ENCODE measurements at places on chromosomes 13 and 19.

GRCh38 chr13:22173610-22174009 is 502.7 kb downstream of the FGF9 start:
- DNase-seq: no peak

DNA sequence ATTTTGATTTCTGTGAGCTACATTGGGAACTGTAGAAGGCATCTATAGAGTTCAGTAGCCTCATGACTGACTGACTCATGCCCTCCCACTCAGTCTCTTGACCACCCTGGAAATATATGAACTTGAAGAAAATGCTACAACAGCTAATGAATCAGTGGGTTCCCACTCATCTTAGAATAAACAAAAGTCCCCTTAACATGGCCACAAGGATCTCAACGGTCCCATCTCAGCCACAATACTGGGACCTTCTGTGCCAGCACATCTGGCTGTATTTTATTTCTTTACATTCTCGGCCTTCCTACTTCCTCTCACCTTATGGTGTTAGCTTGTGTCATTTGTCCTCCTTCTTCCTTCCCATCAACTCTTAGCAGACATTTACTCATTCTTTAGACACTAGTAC is 619.8 kb downstream of the DCT start:
- no peak for DNase-seq

DNA sequence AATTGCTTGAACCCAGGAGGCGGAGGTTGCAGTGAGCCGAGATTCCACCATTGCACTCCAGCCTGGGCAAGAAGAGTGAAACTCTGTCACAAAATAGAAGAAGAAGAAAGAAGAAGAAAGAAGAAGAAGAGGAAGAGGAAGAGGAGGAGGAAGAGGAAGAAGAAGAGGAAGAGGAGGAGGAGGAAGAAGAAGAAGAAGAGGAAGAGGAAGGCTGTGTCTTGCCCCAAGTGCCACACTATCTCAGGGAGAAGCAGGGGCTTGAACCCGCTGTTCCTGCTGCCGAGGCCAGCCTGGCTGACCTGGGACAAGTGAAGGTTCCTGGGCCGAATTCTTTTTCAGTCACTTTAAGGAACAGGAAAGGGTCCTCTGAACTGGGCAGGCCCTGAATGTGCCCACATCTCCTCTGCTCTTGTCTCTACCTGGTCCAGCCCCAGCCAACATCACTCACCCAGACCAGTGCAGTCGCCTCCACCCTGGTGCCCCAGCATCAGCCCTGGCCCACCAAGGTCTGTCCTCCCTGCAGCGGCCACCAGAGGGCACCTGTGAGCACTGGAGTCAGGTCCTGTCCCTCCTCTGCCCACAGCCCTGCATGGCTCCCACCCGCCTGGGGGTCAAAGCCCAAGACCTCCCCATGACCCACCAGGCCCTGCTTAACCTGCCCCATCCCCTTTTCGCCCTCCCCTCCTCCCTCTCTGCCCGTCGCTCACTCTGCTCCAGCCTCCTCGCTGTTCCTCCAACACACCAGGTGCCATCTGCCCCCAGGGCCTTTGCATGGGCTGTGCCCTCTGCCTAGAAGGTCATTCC is 20.0 kb downstream of the TICAM1 start:
- peak; percentile 73 for DNase-seq

- DNase-seq: peak; percentile 48
These were observed 434 bp upstream of the FNDC3A start for GRCh38 chr13:48975101-48975855.

DNA sequence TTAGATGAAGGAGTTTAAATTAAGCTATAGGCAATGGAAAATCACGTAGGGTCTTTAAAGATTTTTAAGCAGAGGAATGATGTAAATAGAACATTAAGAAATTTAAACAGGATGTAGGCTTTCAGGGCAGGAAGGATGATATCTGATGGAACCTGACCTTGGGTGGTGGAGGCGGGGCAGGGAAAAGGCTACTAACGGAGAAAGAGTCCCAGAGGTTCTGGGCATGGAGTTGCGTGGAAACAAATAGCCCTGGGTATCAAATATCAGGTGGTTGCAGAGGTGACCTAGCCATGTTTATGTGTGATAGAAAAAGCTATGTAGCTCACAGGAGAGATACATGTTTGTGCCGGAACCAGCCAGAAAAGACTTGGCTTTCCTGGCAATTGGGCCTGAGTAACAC is 7.8 kb upstream of the CDK8 start:
- no peak for DNase-seq

DNA sequence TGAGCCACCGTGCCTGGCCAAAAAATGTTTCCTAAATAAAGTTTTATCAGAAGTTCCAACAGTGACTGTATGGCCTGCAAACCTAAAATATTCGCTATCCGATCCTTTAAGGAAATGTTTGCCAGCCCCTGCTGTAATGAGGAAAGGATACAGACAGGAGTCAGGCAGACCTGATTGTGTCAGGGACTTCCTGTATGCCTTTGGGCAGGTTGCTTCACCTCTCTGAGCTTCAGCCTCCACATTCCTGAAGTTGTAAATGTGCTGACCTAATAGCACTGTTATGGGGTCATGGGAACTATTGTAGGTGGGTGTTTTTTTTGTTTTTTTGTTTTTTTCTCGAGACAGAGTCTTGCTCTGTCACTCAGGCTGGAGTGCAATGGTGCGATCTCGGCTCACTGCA is 6.2 kb downstream of the ABHD8 start:
- DNase-seq: no peak

DNA sequence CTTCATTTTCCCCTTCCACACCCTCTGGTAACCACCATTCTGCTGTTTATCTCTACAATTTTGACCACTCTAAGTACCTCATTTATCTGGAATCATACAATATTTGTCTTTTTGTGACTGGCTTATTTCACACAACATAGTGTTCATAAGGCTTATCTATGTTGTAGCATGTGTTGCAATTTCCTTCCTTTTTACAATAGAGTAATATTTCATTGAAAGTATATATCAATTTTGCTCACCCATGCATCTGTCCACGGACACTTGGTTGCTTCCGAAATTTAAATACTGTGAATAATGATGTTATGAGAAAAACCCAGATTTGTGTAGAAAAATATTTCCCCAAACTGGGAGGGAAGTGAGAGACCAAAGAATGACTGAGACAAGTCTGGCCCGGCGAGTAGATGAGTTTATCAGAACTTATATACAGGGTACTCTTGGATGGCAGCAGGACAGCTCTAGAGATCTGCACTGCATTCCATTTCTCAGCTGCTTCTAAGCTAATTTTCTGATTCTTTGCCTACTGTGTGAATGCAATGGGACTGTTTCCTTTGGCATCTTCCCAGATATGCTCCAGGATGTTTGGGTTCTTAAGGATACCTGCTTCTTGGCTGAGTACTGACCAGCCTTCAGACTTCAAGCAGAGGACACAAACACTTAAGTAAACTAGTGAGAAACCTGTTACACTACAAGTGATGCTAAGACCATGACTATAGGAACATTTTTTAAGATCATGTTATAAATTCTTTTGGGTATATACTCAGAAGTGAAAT is 834.0 kb upstream of the PCDH9 start:
- no peak for DNase-seq

DNA sequence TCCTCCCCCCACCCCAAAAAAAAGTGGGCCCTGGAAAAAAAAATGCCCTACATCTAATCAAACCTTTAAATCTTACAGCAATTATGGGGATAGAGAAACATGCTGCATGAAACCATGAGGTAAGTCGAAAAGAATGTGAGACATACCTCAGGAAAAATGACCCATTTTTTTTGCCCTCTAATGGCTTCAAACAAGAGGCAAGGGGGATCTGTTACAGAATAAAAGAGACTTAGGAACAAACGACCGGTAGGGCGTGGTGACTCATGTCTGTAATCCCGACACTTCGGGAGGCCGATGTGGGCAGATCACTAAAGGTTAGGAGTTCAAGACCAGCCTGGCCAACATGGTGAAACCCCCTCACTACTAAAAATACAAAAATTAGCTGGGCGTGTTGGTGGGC is 8.4 kb downstream of the RGL3 start:
- DNase-seq: no peak

DNA sequence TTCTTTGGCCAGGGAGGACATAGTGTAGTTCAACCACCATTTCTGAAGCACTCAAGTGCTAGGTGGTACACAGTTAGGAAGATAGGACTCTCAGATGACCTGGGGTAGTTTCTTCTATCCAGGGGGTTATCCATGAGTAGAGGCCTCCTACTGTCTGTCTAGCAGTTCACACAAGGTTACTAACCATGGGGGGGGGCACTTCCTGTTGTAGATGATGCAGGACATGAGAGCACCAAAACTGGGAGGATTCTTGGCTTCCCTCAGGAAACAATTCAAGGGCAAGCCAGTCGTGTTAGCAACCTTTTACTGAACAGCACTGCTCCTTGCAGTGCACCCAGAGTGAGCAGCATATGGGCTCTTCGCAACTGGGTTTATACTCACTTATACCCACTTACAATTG is 8.9 kb upstream of the TPP2 start:
- no peak for DNase-seq

DNA sequence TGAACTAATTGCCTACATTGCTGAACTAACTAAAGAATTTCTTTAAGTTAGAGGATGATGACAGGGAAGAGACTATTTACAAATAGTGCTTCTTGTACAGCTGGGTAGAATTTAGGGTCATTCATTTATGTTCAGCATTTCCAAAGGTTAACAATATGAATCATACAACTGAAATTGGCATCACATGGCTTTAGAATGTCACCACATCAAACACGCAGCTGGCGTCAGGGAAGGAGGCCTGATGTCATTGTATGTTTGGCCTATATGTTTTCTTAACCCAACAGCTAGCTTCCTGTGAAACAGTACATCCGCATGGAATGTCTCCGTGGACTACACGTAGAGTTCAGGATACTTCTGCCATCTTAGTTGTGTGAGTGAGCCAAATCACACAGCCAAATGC is 99.0 kb upstream of the TNFSF11 start:
- no peak for DNase-seq

DNA sequence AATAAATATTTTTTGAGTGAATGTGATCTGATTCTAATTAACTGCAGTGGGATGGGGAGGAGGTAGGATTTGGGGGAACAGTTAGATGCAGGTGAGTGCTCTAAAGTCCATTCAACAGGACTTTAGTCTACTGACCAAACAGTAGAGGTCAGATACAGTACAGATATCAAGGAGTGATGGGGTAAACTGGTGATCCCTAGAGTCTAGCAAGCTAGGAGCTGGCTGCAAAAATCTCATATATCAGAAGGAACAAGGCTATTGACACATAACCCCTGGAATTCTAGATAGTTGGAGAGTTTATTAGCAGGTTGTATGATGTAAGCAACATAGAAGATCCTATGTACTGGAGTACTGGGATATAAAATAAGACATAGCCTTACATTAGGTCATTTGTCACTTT is 131.6 kb downstream of the HS6ST3 start:
- no peak for DNase-seq

GRCh38 chr19:23774524-23774971 is 15.9 kb upstream of the ZNF681 start:
- no peak for DNase-seq

GRCh38 chr13:76331943-76332712 is 554.1 kb downstream of the KCTD12 start:
- DNase-seq: no peak

DNA sequence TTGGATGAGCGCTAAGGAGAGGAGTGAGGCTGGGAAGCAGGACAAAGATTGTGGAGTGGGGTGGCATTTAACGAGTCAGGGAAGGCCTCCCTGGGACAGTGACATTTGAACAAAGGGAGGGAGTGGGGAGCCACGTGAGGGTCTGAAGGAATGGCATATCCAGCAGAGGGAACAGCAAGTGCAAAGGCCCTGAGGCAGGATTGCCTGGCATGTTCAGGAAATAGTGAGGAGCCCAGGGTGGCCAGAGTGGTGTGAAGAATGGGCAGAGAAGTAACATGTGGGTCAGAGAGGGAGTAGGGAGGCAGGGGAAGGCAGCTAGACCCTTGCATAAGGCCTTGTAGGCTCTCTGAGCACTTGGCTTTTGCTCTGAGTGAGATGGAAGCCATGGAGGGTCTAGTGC is 14.9 kb upstream of the PVR start:
- no peak for DNase-seq

DNA sequence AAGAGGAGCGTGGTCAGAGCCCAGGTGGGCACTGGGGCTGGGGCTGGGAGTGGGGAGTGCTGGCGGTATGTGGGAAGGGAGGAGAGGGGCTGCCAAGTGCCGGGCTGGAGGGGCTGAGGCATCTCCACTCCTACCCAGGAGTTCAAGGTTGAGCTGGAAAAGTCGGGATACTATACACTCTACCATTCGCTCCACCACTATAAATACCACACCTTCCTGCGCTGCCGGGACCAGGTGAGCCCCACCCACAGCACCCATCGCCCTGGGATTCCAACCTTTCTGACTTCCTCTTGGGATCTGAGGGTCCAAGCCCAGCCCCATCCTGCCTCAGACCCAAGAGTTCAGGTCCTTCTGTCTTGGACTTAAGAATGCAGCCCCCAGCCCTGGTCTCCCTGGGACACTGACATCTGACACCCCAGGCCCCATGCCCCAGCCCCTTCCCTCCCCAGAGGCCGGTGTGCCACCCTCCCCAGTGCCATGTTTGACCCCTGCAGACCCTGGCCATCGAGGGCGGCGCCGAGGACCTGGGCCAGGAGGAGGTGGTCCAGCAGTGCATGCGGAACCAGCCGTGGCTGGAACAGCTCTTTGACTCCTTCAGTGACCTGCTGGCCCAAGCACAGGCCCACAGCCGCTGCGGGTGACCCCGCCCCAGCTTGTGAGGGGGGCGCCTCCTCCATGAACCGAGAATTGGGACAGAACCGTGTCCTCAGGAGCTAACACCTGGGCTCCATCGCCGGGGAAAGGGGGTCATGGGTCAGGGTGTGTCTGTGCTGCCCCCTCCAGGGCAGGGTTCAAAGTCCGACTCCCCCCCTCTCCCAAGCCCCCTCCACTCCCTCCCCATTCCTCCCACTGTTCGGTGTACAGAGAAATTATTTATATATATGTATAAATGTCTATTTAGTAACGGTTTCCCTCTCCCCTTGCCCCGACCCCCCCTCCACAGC is 14.7 kb downstream of the RRAS start:
- no peak for DNase-seq

DNA sequence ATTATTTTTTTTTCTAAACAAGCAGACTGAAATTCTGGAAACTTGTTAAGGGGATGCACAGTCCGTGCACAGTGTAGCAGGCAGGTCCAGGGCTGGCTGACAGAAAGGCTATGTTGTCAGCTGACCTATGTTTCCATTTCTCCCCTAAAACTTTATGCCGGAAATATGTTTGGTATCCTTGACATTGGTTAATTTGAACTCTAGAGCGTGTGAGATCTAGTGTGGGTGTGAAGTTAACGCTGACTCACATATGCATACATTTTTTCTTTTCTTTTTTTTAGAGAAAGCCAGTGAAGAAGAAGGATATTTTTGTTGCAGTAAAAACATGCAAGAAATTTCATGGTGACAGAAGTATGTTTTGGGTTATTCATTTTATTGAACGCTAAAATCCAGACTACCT is 76.6 kb downstream of the B3GLCT start:
- DNase-seq: no peak

DNA sequence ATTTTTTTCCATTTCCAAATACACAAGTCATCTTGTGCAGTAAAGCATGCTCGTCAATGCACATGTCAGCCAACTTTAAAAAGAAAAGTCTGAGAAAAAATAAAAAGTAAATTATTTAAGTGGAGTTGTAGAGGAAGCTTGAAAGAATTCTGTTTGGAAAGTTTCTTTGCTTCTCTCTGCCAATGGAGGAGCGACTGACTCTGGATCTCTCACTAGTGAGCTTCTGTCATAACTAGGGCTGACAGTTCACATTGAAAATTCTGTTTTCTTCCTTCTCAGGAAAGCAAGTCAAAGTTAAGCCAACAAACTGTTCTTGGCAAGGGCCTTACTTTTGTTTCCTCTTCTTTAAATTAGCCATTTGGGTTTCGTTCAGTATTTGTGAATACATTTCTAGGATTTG is 298.2 kb downstream of the POU4F1 start:
- no peak for DNase-seq

- no peak for DNase-seq
These were observed 193.3 kb downstream of the PCDH9 start for GRCh38 chr13:67036699-67037457.
